ENCODE measurements at places on chromosomes 1 and 21.
A peak's percentile ranks its signal among the peaks of the same experiment; 100 is the strongest.

DNA sequence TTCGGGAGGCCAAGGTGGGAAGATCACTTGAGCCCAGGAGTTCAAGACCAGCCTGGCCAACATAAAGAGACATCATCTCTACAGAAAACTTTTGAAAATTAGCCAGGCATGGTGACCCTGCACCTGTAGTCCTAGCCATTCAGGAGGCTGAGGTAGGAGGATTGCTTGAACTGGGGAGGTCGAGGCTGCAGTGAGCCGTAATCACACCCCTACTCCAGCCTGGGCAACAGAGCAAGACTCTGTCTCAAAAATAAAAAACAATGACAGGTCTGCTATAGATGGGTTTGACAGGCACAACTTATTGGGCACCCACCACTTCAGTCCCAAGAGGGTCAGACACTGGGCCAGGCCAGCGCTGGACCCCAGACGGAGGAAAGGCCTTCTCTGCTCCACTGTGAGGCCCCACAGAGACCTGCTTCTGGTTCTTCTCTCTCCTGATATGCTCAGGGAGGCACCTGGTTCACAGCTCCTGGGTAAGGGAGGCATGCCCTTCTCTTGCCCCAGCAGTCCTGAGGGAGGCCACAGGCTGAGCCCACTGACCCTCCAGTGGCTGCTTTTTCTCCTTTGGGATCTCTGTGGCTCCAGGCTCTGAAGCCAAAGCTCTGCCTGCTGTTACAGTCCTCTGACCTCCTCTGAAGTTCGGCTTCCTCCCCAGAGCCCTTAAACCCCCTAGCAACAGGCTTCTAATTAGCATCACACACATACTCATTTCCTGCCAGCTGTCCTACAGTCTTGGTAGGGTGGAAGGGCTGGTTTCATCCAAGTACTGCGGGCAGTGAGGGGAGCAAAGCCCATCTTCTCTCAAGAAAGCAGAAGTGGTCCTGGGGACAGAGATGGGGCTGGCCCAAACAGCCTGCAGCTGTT, 14.4 kb downstream of the S100A16 start:
- peak; percentile 91 for DNase-seq

DNA sequence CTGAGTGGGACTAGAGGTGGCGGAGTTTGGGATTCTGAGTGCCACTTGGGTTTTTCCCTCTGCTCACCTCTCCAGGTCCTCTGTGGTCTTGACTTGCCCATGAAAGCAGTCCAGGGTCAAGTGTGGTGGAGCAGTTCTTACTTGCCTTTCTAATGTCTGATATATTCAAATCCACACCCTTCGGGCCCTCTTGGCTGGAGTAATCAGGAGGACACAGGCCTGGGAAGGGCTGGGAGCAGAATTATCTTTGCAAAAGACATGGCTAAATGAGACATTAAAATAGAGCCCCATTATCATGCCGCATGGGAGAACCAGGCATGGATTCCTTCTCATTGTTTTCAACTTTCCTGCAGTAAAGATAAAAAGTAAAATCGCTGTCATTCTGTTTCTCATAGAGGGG, 74.0 kb downstream of the NFASC start:
- DNase-seq = no peak

- no peak for DNase-seq
Observed at GRCh38 chr1:8381618-8382017, 63.7 kb downstream of the SLC45A1 start.

DNA sequence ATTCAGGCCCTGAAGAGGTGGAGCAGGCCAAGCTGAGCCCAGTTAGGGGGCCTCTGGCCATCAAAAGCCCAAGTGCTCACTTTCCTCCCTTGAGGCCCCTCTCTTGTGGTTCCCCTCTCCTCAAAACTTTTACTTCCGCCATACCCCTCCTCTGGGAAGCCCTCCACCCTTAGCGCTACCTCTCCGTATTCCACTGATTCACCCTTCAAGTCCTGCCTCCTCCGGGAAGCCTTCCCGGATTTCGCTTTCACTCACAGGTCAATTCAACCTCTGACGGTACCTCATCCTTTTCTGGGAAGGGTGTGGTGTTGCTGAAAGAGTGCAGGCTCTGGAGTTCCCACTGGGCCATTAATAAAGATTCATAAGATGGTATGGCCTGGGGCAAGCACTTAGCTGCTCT, 19.1 kb downstream of the SPOCD1 start:
- DNase-seq = no peak

GRCh38 chr1:52348704-52349300, 17.2 kb downstream of the CC2D1B start:
- no peak for DNase-seq

GRCh38 chr1:61171974-61172373, 89.6 kb downstream of the NFIA start:
- no peak for DNase-seq

- no peak for DNase-seq
Observed at GRCh38 chr1:10932088-10932487, 80.4 kb upstream of the TARDBP start.

GRCh38 chr1:47547753-47548573, 110.1 kb downstream of the FOXD2 start:
- DNase-seq = no peak

- peak; percentile 63 for DNase-seq
Observed at GRCh38 chr1:93732514-93732913, 50.9 kb upstream of the BCAR3 start.

DNA sequence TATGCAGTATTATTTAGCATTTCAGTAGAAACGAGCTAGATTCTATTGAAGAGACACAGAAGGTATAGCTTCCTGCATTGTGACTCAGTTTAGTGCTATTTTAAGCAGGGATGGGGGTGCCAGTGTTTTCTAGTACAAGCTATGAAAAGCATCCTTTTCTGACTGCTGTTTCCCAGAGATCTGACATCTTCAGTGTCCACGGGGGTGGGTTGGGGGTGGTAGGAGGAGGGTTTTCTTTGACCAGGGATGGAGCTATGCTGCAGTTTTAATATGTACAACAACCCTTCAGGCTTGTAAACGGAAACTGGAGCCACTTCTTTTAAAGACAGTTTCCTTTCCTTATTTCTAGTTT, 2.7 kb upstream of the NEGR1 start:
- no peak for DNase-seq

GRCh38 chr1:214514032-214514818, 37.2 kb downstream of the PTPN14 start:
- DNase-seq = no peak

DNA sequence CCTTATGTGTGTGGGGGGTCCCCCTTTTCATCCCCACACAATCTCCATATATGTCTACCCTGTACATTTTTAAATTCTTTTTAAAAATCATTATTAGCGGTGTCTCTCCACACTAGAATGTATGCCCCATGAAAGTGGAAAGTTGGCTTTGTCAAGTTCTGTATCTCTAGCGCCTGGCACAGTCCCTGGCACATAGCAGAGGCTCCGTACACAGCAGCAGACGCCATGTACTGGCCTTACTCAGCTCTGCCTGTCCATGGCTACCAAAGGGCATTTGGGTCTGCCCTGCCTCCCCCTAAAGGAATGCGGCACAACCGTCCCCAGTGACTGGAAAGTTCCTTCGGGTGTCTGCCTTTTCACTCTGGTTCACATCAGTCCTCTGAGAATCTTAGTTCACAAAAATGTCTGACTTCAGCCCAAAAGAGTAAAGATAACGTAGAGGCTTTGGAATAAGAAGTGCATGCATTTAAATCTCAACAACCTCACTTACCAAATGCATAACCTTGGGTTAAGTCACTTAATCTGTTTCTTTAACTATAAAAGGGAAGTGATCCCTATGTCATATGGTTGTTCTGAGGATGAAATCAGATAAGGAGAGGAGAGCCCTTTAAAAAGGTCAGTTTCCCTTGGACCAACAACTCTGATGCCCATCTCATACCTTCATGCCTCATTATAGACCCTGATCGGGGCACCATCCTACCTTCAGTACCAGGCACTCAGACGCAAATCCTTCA, 61.1 kb downstream of the CD46 start:
- no peak for DNase-seq

DNA sequence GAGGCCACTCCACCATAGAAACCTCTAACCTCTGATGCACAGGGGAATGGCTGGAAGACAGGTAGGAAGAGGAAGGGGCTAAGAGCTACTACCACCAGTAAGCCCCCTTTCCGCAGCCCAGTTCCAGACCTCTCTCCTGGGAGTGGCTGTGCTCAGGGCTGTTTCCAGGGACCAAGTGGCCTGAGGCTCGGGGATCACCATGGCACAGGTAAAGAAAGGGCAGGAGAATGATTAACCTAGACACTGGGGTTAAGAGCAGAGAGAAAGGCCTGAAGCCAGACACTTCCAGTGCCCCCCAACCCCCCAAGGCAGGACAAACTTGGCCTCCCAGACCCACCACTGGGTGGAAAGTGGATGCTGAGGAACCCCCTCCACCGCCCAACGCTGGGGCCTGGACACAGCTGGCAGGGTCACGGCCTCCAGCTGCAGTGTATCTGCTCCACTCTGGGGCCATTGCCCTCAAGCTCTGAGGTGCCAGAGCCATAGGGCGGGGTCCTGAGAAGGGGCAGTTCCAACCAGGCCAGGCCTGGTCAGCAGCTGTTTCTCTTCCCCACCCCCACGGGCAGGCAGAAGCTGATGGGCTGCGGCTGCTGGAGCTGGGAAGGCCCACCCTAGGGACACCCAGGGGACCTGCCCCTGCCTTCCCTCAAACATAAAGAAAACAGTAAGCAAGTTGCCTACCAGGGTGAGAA, 2.6 kb downstream of the TAGLN2 start:
- DNase-seq = no peak

GRCh38 chr1:105838071-105838470, 1218.4 kb upstream of the PRMT6 start:
- no peak for DNase-seq

- DNase-seq = peak; percentile 39
Observed at GRCh38 chr1:224205438-224205840, 22.4 kb downstream of the DEGS1 start.

DNA sequence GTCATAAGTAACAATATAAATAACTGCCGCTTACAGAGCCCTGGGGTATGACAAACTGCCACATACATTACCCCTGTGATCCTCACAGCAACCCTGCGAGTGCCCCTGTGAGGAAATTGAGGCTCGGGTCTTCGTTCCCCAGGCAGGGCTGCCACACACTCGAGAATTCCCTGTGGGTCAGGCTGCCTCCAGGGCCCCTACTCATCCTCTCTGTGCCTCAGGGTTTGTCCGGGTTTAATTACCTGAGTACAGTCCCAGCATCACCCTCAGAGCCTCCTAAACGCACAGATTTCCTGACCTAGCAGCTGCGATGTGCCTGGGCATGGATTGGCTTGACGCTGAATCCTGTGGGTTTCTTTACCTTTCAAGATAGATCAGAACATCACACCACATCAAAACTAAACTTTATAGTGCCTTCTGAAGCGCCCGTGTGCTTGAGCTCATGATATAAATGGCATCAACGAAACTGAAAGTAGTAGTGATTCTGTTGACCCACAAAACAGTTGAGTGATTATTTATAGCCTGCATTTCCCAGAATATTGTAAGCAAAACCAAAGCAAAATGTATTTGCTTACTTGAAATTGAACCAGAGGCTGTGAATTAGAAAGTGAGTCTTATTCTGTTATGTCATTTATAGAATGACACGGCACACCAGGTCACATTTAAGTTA, 14.0 kb downstream of the SLC37A1 start:
- no peak for DNase-seq

DNA sequence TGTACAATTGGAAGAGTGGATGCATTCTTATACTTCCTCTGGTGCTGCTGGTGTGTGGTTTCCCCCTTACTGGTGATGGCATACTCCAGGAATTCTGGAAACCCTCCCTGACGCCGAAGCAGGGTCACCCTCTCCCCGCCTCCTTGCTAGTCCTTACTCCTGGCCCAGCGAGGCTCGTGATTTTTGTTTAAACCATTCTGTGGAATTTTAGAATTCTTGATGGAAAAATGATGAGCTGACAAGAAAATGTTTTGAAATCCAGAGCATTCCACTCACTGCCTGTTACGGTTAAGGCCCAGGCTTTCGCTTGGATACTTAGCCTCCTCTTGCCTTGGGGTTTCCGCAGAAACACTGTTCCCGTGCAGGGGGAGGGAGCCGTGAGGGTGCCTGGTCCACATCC, 41.1 kb downstream of the IL6R start:
- no peak for DNase-seq

- no peak for DNase-seq
Observed at GRCh38 chr21:23016617-23017016, 2018.4 kb downstream of the NCAM2 start.

GRCh38 chr1:241518476-241519307, 863 bp downstream of the FH start:
- peak; percentile 76 for DNase-seq

DNA sequence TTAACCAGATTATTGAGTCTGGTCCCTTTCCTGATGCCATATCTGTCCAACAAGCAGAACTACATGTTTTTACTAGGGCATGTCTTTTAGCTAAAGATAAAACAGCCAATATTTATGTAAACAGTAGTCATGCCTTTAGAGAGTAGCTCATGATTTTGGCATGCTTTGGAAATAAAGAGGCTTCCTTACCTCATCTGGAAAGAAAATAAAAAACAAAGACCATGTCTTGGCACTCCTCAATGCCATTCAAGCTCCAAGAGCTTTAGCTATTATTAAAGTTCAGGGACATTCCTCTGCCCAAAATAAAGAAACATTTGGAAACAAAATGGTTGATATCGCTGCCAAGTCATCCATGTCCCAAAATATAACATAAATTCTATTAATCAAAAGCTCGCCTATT, 202.4 kb downstream of the URB2 start:
- DNase-seq = no peak

GRCh38 chr1:210448297-210448892, 119.7 kb downstream of the HHAT start:
- peak; percentile 80 for DNase-seq

GRCh38 chr1:26829184-26829911, 2.9 kb downstream of the ZDHHC18 start:
- no peak for DNase-seq

GRCh38 chr1:63615768-63616420, 22.7 kb downstream of the PGM1 start:
- peak; percentile 90 for DNase-seq

DNA sequence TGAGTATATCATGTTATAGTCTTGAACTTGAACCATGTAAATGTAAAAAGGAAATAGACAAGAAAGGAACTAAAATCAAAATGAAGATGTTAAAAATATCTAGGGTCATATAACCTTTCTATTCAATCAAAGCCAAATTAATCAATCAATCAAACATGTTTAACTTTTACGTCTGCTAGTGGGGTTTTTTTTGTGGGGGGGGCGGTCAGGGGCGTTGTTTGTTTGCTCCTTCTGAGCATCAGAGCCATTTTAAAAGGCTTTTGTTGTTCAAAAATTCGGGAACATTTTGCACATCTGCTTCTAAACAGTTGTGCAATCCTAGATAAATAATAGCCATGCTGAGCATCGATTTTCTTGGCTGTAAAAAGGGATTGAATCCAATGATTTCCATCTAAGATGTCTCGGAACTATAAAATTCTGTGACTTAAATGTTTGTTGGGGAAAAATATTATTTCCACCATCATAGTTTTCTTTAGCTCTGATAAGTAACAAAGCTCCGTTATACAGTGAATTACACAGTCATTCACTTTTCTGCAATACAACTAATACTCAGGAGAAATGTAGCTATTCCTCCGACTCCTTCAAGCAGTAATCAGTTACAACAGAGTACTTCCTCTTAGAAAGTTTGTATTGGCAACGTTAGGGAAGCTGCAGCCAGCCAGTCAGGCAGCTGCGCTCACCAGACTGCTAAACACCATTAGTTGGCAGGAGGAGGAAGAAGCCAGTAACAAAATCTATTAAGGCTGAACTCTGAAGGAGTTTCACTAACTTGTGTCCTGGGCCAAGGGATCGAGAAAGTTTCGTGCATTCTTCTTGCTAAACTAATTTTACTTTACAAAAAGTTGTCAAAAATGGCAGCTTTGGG, 2.2 kb downstream of the SPATA6 start:
- peak; percentile 67 for DNase-seq
